ENCODE measurements at places on chromosomes 1 and 21.

- no peak for DNase-seq
Observed at GRCh38 chr1:85605484-85606413, 25.2 kb downstream of the CCN1 start.

DNA sequence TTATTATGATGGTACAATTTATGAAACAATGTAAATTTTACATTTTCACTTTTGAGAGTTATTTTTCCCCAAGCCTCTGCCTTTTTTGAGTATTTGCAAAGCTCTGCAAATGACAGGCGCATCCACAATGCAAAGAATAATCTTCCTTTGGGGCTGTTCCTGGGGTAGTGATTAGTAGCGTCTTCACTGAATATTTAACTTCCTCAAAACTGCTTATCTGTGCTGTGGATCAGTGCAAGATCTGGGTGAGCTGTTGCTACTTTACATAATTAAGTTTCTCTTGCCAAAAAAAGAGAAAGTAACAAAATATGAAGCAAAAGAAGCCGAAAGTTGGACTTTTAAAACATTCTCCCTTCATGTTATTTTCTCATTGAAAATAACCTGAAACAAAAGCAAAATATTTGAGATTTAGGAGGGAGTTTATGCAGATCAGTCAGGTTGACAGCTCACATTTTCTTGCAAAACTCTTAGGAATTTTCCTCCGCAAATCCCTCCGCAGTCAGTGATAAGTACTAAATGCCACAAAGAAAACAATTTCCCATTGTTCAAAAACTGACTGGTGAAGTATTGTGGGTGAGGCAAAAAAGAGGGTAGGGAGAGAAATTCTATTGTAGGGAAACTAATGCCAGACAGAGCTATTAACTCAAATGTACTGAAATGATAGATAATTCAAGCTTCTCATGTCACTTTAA, 276.4 kb upstream of the B3GALT2 start:
- no peak for DNase-seq

GRCh38 chr1:113782406-113782805, 23.1 kb upstream of the PHTF1 start:
- DNase-seq = no peak

- DNase-seq = no peak
Observed at GRCh38 chr1:94143173-94143808, 22.3 kb upstream of the ABCA4 start.

GRCh38 chr1:81549588-81550127, 251.1 kb upstream of the ADGRL2 start:
- no peak for DNase-seq

DNA sequence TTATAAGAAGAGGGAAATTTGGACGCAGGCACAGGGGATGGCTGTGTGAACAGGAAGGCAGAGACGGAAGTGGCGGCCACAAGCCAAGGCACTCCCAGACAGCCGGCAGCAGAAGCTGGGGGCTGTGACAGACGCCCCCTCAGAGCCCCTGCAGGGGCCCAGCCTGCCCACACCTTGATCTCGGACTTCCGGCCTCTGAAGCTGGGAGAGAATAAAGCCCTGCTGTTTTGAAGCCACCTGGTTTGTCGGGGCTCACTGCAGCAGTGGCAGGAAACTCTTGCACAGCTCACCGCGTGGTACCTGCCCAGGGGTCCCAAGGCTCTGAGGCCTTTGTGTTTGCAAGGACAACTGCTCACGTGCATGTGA, 13.7 kb downstream of the MEGF6 start:
- DNase-seq = peak; percentile 19

- DNase-seq = no peak
Observed at GRCh38 chr1:244371242-244372141, 80.2 kb downstream of the ADSS2 start.

- DNase-seq = no peak
Observed at GRCh38 chr1:229124116-229124515, 146.8 kb upstream of the RAB4A start.

- DNase-seq = peak; percentile 51
Observed at GRCh38 chr1:4585216-4585615, 69.2 kb upstream of the AJAP1 start.

DNA sequence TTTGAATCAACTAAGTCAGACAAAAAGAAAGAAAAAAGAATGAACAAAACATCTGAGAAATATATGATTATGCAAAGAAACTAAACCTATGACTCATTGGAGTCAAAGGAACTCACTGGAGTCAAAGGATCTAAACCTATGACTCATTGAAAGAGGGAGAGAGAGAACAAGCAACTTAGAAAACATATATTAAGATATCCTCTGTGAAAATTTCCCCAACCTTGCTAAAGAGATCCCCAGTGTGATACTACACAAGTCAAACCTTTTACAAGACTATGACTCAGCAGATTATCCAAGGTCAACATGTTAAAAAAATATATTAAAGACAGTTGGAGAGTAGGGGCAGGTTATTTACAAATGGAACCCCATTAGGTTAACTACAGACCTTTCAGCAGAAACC, 1538.3 kb downstream of the NCAM2 start:
- no peak for DNase-seq

- peak; percentile 14 for DNase-seq
Observed at GRCh38 chr21:41611966-41612606, 104.1 kb upstream of the TMPRSS2 start.

Data from activated CD4-positive, alpha-beta memory T cell treated with anti-CD3 and anti-CD28 coated beads for 36 hours (primary cell).